Stimulated activated CD8-positive, alpha-beta memory T cell treated with anti-CD3 and anti-CD28 coated beads, Interleukin-15, amount 100 ng/mL, for 1 hour (primary cell): ENCODE measurements at places on chromosomes 6 and 20.

- no peak for DNase-seq
Measured at GRCh38 chr6:72783666-72784065, 161.8 kb downstream of the KCNQ5 start.

DNA sequence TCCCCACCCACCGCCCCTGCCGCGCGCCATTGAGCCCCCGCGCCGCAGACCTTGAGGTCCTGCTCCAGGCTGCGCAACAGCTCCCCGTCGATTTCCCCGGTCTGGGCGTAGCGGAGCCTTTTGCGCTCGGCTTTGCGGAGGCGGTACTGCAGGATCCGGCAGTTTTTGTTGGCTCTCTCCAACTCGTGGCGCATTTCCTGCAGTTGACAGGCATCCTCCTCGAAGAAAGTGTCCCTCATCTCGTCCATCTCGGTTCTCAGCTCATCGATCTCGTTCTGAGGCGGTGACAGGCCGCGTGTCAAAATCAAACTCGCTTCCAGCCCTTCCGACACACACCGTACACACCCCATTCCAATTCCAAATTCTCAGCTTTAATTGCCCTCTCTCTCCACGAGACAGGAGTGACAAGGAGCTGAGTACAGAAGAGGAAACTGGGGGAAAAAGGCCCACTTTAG, 4.3 kb downstream of the MTCL3 start:
- peak; percentile 14 for DNase-seq

DNA sequence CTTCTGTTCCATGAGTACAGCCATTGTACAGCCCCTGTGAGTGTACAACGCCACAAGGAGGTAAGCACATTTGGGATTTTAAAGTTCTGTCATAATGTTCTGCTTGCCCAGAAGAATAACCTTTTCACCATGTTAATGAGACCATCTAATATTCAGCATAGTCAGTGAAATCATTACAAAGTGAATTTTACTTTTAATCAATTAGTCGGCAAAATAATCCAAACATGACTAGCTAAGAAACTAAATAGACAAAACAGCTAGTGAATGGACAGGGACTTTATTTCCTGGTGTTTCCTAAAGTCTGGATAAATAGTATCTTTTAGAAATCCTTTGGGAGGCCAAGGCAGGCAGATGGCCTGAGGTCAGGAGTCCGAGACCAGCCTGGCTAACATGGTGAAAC, 69.0 kb upstream of the NRSN1 start:
- no peak for DNase-seq

DNA sequence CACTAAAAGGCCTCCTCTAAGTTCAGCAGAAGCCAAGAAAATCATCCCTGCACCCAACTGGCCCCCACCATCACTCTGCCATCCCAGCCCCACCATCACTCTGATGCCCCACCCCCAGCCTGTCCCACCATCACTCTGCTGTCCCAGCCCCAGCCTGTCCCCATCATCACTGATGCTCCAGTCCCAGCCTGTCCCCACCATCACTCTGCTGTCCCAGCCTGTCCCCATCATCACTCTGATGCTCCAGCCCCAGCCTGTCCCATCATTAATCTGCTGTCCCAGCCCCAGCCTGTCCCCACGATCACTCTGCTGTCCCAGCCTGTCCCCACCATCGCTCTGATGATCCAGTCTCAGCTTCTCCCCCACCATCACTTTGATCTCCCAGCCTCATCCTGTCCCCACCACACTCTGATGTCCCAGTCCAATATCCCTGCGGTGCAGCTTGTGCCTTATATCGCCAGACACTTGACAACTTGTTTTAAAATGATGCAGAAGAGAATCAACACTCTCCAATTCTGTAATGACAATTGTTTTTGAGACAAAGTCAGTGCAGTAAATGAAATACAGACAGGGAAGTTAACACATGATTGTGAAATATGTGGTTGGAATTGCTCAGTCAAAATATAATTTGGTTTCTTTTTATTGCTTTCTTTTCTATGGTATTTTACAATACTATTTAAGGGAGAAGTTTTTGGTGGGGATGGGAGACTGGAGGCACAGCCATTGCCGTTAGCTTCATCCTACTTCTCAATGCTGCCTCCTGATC, 100.8 kb downstream of the TNFAIP3 start:
- no peak for DNase-seq

DNA sequence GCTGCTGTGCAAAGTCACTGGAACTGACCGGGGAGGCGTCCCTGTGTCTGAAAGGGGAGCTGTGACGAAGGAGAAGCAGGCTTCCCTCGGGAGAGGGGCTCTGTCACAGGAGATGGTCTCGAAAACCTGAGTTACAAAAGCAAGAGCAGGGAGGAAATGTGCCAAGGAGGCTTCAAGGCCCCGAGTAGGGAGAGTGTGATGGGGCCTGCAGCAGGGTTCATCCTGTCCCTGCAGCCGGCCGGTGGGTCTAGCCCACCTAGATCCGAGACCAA, 16.7 kb downstream of the DYNLT1 start:
- DNase-seq: no peak

DNA sequence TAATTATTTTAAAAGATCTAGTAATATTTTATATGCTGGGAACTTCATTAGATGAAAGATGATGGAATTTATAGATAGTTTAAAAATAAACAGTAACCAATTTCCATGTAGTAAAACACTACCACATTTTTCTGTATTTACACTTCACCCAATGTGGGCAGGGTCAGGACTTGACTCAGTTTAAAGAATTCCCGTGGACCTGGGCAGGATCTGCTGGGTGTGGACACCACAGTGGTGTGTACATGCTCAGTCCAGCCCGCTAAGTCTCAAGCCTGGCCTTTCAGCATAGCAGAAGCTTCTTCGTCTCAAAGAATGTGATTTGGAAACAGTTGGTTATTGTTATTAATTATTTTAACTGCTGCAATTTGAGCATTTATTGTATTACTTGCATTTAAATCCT, 364.2 kb downstream of the SYNE1 start:
- DNase-seq: no peak

DNA sequence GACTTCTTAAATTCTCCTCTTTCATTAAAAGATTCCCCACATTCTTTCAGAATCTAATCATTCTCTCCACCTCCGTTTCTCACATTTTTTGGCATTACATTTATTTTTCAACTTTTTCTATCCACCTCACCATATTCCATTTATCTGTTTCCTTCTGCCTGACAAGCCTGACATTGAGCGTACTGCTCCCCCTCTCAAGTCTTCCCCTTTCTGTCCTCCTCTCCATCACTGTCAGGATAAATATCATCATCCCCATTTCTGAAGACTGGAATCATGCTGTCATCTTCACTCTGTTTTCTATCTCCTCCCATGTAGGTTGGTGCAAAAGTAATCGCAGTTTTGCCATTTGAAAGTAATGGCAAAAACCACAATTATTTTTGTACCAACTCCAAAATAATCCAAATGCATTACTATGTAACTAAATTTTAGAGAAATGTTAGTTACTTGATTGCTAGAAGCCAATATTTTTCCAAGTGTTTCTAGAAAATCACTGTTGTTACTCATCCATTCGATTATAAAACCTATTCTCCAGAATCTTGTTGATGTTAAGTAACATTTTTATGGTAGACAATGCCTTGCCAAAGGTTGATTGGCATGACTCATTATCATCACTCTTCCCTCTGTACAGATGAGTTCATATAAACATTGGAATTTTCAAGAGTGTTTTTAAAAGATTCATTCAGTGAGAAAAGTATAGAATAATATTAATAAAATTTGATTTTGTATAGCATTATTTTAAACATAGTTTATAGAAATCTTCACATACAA, 292.3 kb upstream of the RNF217 start:
- DNase-seq: no peak

DNA sequence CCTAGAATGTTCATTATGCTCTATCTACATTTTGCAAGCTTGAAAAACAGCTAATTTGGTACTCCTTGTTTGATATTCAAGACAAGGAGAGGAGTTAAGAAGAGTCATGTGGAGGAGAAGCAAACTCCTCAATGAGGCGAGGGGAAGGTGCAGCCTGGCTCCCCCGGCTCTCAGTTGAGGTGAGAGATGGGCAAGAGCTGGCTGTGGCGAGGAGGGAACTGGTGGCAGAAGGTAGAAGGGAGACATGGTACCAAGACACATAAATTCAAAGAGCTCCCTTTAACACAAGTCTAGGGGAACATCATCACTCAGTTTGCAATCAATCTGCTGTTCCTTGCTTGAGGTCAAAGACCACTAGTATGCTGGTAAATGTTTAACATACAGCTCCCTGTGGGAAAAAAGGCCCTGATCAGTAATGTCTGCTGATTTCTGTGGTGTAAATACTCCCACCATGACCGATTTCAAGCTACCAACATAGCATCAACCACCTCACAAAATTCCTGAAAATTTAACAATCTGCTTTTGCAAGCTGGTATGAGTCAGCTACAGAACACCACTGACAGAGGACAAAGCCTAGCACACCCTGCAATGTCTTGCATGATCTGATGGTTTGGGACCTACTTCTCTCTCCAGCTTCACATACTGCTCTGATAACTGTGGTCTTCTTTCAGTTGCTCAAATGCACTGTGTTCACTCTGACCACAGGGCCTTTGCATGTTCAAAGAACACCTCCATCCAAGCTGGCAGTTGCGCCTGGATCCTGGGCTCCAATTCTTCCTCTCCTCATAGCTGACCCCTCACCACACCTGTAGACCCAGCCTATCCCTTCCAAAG, 516.3 kb upstream of the CHD6 start:
- no peak for DNase-seq

- no peak for DNase-seq
Measured at GRCh38 chr20:57689745-57690481, 19.9 kb downstream of the PMEPA1 start.

DNA sequence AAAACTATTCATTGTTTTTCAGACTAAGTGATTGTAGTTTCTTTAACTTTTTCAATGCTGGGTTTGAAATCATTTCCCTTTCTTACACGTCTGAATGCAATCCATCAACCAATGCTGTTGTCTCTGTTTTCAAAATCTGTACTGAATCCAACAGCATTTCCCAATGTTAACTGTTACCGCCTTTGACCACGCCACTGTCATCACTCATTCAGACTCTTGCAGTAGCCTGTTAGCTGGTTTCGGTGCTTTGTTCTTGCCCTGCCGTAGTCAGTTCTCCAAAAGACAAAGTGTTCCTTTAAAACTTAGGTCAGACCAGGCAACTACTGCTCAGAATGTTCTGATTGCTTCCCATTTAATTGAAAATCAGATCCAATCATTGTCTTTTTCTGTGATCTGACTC, 131.3 kb downstream of the PLCB4 start:
- DNase-seq: no peak

- no peak for DNase-seq
Measured at GRCh38 chr6:106677282-106677681, 47.9 kb downstream of the QRSL1 start.

DNA sequence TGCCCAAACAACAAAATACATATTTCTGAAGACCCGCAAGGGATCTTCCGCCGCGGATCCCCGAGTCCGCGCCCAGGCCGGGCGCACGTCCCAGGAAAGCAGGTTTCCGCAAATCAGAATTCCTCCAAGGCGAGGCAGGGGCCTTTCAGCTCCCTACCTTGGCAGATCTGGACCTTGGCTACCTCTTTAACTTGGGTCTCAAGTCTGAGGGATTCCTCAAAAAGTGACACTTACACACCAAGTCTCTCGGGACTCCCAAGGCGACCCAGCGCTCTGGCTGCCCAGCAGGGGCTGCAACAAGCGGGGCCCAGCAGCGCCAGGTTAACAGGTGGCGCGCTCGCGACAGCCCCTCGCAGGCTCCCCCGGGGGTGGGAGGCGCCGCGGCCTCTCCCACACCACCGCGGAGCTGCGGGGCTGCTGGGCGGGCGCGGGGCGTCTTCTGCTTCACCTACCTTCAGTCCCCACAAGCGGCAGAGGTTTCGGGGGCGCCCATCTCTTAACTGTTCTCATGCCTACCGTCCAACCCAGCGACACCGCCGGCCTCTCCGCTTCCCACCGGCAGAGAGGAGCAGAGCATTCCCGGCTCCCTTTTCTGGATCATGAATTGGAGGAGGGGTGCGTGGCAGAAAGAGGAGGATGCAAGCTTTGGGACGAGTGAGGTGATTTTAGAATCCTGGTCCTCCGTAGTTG, 414 bp downstream of the SIM1 start:
- DNase-seq: no peak

GRCh38 chr20:460180-460579, 2.2 kb downstream of the TBC1D20 start:
- DNase-seq: no peak

GRCh38 chr20:1434571-1435336, 31.9 kb downstream of the NSFL1C start:
- no peak for DNase-seq

DNA sequence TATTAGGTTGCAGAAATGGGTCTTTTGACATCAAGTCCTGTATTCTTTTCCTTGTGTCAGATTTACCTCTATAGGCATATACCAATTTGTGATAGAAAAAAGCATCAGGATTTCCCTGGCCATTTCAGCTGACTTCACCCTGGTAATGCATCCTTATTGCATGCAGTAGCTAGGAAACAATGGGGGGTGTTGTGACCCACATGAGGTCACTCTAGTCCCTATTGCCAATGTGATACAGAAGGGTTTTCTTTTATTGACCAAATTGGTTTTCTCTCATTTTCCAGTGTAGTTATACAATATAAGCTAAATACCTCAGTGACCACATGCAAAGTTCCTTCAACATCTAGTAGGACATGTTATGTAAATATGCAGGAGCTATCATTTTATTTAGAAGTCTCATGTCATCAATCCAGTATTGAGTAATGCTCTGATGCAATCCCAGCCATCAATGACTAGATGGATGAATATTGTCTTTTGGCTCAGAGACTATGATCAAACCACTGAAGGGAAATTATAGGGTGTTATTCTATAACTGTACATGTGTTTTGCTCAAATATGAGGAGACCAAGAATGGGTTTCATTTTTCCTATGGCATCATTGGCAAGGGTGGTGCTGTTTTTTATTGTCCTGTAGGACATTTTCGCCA, 177.7 kb downstream of the KLHL32 start:
- DNase-seq: no peak

- DNase-seq: no peak
Measured at GRCh38 chr20:57605878-57606277, 14.3 kb downstream of the ZBP1 start.

- DNase-seq: no peak
Measured at GRCh38 chr6:41071501-41071922, 644 bp downstream of the OARD1 start.

DNA sequence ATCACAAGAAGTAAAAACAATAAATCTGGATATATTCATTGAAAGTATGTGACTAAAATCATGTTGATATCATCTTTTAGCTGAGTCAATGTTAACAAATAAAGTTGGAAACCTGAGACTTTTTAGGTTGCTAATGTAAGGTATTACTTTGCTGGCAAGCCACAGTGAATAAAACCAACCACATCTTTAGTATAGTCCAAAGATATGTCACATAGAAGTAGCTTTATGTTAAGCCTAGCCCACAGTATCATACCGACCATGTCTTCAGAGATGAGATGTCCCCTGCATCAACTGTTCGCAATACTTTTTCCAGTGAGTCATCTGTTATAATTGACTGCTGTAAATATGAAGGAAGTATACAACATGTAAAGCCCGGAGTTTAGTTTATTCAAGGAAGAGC, 107.6 kb upstream of the MCHR2 start:
- DNase-seq: no peak

- DNase-seq: no peak
Measured at GRCh38 chr6:100217225-100218012, 223.4 kb upstream of the MCHR2 start.
